Hippocampal formation (tissue), 2 donors: ENCODE measurements at places on chromosomes 1 and 21.

GRCh38 chr1:77434967-77435366 lies 153.1 kb downstream of the AK5 start:
- DNase-seq: no peak

DNA sequence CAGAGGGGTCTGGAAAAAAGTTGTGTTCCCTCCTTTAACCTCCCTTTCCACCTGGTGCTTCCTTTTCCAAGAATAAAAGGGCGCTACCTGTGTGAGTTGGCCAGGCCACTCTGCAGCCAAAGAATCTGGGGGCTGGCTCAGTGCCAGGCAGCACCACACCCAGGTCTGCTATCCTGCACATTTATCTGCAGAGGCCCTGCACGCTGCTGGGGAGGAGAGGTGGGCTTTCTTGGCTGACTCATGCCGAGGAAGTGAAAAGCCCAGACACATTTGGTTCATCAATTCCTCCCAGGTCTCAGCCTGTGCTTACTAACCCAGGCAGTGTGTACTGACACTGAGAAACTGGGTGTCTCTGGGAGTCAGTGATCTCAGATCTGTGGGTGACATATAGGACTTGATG lies 79.8 kb upstream of the F3 start:
- DNase-seq: no peak

DNA sequence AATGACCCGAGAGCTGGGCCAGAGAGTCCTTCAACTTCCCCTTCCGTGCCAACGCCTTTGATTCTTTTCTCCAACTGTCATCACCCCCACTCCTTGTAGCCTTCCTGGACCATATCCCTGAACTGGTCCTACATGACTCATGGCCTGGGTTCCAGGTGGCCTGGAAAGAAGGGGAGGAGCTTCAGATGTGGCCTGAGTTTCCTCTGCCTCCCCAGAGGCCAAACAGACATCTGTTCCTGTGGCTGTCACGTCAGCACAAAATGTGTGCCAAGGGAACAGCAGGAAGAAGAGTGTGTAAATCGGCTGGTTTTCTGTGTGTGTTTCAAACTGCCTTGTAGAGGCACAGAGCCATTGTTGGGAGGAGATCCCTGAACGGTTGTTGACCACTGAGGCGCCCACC lies 24.9 kb upstream of the KIRREL1 start:
- no peak for DNase-seq

DNA sequence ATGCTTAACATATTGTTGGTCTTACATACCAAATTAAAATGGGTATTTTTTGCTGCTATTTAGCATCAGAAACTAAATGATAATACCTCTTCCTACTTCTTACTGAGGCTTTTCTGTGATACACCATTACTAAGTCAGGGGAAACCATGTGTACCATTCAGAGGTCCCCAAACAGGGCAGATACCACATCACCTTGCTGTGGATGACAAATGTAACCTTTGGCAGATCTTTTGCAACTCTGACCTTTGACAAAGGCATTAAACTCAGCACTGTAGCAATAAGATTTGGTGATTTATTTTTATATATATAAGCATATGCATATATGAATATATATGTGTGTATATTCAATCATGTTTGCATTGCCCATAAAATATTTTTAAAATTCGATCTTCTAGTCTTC lies 2.9 kb downstream of the FAM177B start:
- DNase-seq: no peak

GRCh38 chr1:43582162-43582566 lies 51.5 kb downstream of the PTPRF start:
- no peak for DNase-seq

- DNase-seq: no peak
Measured at GRCh38 chr1:37714689-37715088, 22.4 kb downstream of the CDCA8 start.
